CD14-positive monocyte (primary cell): ENCODE measurements at places on chromosomes 13 and 19.
A peak's percentile ranks its signal among the peaks of the same experiment; 100 is the strongest.

- no peak for DNase-seq
Observed at GRCh38 chr13:106376401-106377112, 158.9 kb downstream of the EFNB2 start.

DNA sequence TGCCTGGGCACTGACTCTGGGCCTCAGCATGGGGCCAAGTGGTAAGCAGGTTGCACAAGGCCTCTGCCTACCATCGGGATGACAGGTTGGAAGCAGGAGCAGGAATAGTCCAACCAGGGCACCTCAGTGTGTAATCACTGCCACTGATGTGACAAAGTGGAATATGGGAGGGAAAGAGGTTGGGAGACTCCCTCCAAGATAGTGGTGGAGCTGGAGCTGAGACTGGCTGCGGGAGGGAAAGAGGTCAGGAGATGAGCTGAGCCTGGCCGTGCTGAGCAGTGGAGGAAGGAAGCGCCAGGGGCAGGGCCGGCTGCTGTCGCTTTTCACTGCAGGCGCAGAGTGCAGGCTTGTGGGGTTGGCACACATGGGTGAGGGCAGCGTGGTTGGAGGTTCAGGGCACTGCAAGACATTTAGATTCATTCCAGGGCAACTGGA is 6.8 kb downstream of the UPF3A start:
- no peak for DNase-seq

- DNase-seq: peak; percentile 1
Observed at GRCh38 chr13:94513026-94513425, 33.5 kb upstream of the DCT start.

- no peak for DNase-seq
Observed at GRCh38 chr19:9854282-9854846, 19.2 kb downstream of the PIN1 start.

DNA sequence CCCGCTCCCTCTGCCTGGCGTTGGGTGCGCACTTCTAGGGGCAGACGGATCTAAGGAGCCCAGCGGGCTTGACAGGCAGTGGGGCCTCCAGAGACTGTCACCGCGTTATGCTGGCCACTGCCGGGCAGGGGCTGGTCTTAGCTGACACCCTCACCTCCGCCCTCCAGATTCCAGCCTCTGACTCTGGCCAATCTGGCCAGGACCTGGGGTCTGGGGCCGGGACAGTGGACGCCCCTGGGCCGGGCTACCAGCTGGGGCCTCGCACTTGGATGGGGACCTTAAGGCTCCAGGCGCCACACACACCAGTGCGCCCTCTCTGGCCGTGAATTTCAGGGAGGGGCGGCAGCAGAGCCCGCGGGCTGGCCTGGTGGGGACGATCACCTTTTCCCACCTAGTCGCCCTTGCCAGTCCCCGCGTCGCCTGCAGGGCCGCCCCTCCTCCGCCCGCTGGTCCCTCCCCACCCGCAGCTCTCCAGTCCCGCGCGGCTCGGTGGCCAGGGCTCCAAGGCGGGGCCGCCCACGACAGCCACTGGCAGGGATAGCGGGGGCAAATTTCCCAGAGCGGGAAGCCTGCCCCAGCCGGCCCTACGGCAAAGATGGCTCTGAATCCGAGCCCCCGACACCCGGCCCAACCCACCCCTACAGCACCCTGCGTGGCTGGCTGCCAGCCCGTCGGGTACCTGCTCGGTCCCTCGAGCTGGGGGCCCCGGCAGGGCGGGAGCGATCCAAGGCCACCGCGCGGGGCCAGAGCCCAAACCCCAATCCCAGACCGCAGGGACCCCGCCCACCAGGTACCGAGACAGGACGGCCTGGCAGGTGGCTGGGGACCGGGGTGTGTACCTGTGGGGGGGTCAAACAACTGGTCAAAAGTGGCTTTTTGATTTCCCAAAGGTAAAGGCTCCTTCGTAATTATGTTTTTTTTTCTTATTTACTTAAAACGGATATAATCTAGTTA is 6.1 kb upstream of the ZNF98 start:
- DNase-seq: no peak

GRCh38 chr19:4401769-4402170 is 670 bp upstream of the CHAF1A start:
- DNase-seq: no peak

DNA sequence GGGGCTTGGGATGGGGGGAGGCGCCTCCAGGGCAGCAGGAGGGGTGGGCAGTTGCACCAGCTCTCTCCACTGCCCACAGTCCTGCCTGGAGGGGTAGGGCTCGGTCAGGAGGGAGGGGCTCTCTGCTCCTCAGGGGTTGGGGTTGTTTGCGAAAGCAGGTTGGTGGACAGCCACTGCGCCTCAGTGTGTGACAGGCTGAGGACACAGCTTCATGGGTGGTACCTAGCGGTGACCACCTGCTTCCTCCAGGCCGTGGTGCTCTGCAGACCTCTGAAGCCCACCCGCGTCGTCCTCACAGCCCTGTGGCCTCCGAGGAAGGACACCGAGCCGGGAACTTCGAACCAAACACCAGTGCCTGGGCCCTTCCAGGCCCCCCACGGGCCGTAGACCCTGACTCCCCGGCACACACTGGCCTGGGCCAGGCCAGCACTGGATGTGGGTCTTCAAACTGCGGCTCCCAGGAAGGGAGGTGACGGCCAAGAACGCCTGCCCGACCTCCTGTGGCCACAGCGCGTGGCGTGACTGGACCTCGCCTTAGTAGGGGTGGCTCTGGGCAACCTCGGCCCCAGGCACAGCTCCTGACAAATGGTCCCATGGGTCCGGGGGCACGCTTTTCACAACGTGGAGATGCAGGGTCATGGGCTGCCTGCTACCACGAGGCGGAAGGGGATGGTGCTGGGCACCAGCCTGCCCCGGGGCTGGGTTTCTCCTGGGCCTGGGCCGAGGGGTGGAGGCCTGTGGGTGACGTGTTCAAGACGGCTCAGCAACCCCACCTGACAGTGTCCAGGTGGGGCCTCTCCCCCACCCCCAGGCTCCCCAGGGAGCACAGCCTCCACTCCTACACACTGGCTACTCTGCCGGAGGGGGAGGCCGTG is 173.2 kb downstream of the KDM4B start:
- no peak for DNase-seq

GRCh38 chr13:43446126-43446525 is 340.6 kb downstream of the ENOX1 start:
- no peak for DNase-seq

GRCh38 chr19:49127674-49128544 is 8.6 kb downstream of the PPFIA3 start:
- peak; percentile 96 for DNase-seq

DNA sequence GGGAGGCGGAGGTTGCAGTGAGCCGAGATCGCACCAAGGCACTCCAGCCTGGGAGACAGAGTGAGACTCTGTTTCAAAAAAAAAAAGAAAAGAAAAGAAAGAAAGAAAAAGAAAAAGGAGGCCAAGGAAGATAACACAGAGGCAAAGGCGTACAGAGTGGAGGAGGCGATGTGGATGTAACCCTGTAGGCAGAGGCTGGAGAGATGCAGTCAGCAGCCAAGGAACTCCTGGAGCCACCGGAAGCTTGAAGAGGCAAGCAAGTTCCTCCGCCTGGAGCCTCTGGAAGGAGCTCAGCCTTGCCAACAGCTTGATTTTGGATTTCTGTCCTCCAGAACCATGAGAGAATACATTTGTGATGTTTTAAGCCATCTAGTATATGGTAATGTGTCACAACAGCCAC is 6.7 kb upstream of the CCDC8 start:
- no peak for DNase-seq

DNA sequence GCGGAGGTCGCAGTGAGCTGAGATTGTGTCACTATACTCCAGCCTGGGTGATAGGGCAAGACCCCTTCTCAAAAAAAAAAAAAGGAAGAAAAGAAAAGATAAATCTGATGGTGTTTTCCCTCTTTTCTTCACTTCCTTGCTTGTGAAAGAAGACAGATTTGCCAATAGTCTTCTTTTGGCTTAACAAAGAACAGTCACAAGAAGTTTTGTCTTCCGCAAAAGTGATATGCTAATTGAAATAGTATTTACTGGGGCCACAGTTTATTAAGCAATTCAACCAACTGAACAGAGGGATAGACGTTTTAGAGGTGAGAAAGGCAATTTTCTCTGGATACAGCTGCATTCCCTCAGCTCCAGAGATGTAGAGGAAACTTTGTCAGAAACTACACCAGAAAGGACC is 22.9 kb upstream of the PLAUR start:
- peak; percentile 93 for DNase-seq

DNA sequence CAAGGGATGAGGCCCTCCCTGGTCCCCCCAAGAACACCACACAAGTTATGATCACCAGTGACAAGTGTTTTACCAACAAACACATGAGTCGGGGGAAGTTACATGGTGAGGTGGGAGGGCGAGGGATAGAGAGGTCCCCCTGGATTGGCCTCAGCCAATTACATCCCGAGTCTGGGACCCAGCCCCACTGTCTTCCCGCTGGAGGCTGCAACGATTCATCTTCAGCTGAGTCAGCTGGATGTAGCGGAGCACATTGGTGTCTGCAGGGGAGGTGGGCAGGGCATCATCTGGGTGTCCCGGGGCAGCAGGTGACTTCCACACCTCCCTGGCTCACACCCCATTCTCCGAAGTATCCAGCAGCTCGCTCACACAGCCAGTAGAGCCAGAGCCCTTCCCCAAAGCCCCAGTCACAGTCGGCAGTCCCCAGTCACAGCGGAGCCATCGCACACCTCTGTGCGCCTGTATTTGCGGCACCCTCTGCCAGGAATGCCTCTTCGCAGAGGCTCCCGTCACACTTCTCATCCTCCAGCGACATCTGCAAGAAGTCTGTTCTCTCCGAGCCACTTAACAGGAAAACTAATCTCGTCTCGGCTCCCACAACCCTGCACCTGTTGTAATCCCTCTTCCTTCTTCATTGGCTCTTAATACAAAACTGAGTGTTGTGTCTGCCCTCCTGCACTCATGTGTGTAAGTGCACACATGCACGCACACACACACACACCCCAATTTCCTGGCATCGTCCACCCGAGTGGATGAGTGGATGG is 2.0 kb downstream of the TTC9B start:
- DNase-seq: no peak

DNA sequence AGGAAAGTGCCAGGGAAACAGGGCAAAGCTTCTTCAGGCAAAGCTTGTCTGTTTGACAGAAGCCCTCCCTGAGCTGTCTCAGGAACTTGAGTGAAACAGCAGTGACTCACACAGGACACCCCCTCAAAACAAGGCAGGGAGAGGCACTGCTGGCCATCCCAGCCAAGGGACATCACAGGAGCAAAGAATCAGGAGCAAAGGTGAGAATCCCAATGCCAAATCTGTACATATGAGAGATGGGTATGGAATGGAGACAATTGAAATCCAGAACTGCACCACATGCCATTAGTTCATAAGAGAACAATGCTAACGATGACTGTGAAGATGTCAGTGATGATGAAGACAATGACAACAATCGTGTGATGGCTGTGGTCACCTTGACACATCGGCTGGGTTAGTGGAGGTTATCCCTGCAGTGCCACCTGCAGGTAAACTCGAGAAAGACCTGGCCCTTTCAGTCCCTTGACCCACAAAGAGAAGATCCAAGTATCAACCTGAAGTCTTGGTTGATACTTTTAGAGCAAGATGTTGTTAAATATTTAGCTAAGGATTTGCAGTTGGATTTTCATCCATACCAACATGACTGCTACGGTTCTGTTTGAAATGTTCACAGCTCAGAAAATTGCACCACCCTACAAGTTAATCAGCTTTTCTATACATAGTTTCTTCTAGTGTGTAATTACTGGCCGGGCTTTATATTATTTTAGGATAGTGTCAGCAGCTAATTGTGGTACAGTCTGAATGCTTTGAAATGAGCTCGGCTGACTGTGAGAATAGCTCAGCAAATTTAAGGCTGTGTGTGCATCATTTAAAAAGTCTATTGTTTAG is 42.0 kb upstream of the IPO5 start:
- no peak for DNase-seq

DNA sequence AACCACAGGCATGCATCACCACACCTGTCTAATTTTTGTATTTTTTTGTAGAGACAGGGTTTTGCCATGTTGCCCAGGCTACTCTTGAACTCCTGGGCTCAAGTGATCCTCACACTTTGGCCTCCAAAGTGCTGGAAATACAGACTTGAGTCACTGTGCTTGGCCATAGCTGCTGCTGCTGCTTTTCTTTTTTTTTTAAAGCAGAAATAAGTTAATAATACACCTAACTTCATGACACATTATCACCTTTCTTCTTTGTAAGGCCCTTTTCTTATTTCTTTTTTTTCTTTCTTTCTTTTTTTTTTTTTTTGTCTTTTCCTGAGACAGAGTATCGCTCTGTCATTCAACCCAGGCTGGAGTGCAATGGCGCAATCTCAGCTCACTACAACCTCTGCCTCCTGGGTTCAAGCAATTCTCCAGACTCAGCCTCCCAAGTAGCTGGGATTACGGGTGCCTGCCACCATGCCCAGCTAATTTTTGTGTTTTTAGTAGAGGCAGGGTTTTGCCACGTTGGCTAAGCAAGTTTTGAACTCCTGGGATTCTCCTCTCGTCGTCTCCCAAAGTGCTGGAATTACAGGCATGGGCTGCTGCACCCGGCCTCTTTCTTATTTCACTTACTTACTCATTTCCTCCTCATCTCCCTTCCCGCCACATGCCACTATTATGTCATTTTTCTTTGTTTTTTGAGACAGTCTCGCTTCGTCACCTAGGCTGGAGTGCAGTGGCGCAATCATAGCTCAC is 8.7 kb downstream of the SHKBP1 start:
- peak; percentile 95 for DNase-seq

DNA sequence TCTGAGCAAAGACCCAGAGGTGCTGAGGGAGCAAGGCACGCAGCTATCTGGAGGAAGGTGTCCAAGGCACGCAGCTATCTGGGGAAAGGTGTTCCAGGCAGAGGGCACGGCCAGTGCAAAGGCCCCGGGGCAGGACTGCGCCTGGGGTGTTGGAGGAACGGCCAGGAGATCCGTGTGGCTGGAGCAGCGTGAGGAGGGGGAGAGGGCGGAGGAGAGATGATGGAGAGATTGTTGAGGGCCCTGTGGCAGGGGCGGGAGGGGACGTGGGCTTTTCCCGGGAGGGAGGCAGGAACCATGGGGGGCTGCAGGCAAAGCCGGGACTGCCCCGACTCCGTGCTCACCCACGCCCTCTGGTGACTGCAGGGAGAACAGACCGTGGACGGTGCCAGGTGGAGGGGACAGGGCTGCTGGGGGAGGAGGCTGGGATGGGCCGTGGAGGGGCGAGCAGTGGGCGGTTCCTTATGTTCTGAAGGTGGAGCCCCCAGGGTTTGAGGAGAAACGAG is 13.3 kb upstream of the MISP start:
- DNase-seq: peak; percentile 42

GRCh38 chr19:11843722-11844121 is 4.8 kb upstream of the ZNF439 start:
- no peak for DNase-seq

DNA sequence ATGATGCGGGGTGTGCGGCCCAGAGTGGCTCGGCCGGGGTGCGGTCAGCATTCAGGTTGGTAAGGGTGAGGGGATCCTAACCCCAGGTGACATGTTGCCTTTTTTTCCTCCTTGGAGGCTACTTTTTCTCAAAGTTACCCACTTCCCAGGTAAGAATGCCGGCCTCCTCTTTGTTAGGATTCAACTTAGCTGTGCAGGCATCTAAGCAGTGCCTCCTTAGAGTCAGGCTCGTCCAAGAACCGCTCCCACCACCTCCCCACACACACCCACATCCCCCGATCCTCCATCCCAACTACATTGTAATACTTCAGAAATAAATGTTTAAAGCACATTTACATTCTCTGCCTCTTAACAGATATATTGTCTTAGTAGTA is 733 bp upstream of the ENOX1 start:
- no peak for DNase-seq
